Stimulated activated naive CD4-positive, alpha-beta T cell (primary cell): ENCODE measurements at places on chromosomes 5 and 9.

GRCh38 chr5:177291735-177292134 lies 11.8 kb downstream of the RAB24 start:
- no peak for DNase-seq

GRCh38 chr5:10705747-10706146 lies 55.3 kb downstream of the DAP start:
- DNase-seq: no peak

- no peak for DNase-seq
These were observed 254.6 kb downstream of the ASTN2 start for GRCh38 chr9:117160254-117160653.

GRCh38 chr5:115487168-115487567 lies 57.4 kb downstream of the FEM1C start:
- no peak for DNase-seq

DNA sequence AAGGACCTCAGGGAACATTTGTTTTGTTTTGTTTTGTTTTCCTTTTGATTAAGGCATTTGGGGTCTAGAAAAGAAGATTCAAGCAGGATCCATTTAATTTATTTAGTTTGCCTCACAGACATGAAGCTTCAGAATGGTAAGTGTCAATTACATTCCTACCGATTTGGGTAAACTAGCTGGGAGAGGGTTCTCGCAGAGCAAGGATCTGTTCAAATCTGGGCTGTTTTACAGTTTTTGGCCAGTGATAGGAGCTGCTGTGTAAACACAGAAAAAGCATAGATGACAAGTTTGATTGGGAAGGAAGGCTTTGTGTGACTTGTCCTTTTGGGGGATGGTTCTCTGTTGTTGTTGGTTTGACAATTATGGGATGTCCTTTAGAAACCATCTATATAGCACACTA lies 470.3 kb upstream of the WWC1 start:
- DNase-seq: no peak

DNA sequence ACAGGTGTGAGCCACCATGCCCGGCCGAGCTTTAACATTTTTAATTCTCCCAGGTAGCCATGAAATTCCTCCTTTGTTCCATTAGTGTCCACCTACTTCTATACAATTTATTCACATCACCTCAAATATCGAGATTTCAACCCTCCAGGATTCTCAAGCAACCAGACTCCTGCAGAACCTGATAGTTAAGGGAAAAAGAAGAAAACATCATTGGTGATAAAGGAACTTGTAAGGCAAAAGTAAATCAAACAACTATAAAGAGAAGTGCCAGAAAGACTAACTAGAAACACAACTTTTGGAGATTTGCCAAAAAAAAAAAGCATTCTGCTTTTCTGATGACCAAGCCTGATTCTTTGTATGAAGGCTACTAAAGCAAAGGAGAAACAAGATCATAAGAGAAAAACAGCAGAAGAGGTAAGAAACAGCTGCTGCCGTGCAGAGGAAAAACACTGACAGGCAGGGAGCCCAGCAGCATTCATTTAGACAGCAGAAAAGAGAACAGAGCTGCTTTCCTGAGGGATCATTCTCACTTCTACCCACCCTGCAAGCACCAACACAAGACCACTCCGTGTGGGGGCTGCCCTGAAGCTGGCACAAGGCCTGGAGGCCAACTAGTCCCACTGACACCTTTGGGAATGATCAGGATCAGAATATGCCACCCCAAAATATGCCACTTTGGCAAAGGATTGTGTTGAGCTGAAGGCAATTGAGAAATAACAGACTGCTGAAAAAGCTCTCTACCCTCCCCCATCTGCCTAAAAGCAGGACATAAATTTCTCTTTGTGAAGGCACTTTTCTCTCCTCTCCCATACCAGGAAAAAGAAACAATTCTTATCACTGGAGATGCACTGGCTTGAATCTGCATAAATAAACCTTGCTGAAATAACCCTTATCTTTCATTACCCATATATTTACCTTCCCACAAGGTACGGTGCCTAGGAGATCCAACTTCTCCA lies 75.1 kb downstream of the ALDH7A1 start:
- no peak for DNase-seq

DNA sequence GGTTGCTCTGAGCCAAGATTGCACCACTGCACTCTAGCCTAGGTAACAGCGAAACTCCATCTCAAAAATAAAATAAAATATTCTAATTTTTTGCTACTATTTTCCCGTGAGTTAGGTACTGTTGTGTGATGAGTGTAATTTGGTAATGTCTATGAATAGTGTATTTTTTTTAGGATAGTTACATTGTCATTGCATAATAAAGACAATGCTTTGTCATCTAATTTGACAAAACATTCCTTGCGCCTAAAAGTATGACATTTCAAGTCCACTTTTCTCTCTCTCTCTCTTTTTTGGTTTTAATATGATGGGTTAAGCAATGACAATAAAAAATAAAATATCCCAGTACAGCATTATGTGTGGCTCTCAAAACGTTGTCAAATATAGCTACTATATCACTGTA lies 29.3 kb downstream of the UBE2R2 start:
- DNase-seq: no peak

GRCh38 chr5:13316176-13316575 lies 628.3 kb downstream of the DNAH5 start:
- DNase-seq: no peak

GRCh38 chr5:126461838-126462237 lies 38.6 kb downstream of the GRAMD2B start:
- DNase-seq: no peak

DNA sequence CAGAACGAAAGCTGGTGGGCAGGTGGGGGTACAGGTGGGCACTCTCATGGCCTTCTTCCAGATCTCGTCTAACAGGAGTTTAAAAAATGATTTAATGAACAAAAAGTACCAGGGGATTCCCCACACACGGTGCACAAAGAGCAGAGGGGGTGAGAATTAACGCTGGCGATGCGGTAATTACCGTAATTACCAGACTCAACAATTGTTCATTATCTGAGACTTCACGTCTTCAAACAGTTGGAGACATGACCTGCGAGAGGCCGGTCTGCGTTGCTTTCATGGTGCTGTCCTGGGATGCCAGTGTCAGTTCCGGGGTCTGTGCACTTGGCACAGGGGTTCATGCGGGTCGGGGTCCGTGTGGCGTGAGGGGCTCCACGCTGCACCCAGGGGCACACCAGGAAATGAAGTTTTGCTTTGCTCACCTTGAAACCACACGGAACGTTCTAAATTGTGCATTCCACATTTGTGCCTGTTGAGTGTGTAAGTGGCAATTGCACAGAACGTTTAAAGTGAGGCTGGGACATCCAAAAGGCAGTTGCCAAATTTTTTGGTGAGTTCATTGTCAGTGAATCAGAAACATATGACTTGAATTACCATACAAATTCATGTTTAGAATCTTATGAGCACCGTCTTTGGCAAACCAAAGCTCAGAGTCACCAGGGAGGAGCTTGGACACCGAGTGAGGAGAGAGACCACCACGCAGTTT lies 256.4 kb upstream of the IRX1 start:
- DNase-seq: no peak

DNA sequence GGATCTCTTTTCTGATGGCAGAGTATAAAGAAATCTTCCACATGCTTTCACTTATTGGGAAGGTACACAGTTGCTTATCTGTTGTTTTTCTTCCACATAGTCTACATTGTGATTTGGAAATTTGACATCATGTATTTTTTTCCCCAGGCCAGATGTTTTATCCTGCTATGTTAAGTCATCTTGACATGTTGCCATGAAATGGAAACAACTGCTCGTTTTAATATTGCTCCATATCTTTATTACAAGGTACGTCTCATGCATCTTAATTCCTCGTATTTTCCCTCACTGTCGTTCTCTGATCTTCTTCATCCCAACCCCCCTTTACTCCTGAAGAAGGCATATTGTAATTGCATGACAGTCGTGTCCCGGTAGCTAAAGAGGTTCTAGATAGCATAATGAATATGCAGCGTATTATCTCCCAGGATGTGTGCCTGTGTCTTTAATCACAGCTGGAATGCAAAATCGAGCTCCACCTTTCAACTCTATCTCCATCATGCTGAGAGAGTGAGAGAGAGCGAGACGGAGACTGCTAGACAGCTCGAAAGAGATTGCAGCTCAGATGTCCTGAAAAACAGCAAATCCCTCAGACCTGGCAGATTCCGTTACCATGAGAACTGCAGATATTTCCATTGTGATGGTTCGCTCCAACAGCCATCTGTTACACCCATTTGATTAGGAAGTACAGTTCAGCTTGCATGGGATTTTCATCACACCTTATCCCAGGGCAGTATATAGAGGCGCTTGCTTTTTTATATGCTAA lies 281.7 kb downstream of the TMEM38B start:
- no peak for DNase-seq

- DNase-seq: no peak
These were observed 127.7 kb upstream of the BASP1 start for GRCh38 chr5:17089690-17090089.

GRCh38 chr5:141507387-141508091 lies 18.7 kb downstream of the PCDHGC5 start:
- no peak for DNase-seq

- DNase-seq: no peak
These were observed 8.2 kb downstream of the NR2F1-AS1 start for GRCh38 chr5:93572608-93573353.

GRCh38 chr5:104048231-104048630 lies 485.6 kb upstream of the NUDT12 start:
- DNase-seq: no peak

DNA sequence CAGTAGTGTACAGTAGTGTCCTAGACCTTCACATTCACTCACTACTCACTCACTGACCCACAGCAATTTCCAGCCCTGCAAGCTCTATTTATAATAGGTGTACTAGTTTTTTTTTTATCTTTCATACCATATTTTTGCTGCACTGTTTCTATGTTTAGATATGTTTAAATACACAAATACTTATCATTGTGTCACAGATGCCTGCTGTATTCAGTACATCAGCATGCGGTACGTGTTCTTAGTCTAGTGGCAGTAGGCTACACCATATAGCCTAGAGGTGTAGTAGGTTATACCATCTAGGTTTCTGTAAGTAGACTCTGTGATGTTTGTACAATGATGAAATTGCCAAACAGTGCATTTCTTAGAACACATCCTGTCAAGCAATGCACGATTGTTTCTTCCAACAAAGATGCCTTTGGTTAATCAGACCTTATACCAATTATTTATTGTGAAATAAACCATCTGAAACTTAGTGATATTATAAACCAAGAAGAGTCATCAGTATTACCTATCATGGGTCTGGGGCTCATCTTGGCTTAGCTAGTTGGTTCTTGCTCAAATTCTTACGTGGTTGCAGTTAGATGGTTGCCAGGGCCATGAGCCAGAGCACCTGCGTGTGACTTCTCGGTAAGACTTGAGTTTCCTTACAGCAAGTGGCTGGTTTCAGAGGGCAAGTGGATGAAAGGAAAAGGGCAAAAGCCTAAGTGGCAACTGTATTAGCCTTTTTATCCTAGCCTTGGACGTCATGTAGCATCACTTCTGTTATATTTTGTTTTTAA lies 41.1 kb downstream of the ERBIN start:
- no peak for DNase-seq

DNA sequence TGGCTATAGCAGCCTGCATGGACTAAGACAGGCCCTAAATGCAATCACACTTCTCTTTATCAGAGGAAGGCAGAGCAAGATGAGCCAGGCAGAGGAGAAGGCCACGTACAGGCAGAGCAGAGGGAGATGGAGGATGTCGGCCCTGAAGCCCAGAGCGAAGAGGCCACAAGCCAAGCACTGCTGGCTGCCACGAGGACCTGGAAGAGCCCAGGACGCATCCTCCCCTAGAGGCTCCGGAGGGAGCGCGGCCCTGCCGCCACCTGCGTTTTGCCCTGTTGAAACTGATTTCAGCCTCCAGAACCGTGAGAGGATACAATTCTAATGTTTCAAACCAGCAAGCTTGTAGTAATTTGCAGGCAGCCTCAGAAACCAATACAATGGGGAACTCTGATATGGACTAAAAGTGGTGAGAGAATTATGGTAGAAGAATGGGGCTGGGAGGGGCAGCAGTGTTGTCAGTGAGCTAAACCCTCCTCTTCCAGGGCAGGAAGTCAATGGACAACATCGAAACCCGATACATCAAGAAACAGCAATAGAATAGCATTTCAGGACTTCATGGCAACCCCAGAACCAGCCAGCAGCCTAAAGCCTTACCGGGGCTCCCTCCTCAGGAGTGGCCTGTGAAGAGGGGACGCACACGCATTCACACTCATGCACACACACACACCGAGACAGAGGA lies 32.6 kb downstream of the ADAMTS2 start:
- DNase-seq: no peak

- DNase-seq: no peak
These were observed 637.2 kb upstream of the ITGA1 start for GRCh38 chr5:52150501-52150900.

DNA sequence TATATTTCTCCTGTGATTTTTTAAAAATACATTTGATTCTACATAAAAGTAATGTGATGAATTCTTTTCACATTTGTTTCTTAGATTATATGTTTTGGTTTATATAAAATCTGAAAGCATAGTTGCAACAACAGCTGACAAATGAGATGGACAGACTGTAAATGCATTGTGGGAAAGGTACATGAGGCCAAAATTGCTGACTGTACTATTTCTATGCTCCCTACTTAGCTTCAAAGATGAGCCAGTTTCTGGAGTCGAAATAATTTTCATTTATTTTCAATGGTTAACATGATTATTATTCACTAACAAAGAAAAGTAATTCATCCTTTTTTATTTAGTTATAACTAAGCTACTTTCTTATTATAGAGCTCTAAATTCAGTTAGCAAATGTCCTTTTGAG lies 441.3 kb upstream of the CCNG1 start:
- DNase-seq: no peak

DNA sequence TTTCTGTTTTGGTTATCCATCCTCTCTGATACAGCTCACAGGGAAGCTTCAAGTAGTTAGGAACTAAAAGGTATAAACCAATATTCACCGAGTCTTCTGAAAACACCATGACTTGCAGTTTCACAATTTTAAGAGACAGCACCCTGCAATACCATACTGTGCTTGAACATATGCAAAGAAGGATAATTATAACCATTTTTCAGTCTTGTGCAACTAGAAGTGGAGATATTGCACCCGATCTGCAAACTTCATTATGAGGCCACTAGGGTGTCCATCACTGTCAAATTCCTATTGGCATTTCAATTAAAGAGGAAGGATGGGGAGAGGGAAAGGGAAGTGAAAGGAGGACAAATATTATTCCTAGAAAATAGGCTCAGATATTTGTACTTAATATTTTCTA lies 32.4 kb upstream of the CEP120 start:
- DNase-seq: no peak

DNA sequence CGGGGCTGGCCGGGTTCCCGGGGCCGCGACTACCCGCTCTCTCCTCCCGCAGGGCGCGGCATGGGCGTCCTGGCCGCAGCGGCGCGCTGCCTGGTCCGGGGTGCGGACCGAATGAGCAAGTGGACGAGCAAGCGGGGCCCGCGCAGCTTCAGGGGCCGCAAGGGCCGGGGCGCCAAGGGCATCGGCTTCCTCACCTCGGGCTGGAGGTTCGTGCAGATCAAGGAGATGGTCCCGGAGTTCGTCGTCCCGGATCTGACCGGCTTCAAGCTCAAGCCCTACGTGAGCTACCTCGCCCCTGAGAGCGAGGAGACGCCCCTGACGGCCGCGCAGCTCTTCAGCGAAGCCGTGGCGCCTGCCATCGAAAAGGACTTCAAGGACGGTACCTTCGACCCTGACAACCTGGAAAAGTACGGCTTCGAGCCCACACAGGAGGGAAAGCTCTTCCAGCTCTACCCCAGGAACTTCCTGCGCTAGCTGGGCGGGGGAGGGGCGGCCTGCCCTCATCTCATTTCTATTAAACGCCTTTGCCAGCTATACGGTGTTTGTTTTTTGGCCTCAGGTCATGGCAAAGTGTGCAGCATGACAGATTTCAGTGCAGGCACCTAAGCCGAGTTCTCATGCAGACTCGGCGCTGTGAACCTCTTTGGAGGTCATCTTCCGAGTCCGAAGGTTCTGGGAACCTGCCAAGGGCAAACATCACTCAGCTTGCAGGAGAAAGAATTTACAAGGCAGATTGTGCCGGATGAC lies 516 bp downstream of the MRPL41 start:
- DNase-seq: peak; percentile 54
